ENCODE measurements at places on chromosomes 1 and 21.

- no peak for DNase-seq
These were observed 54.6 kb downstream of the S100B start for GRCh38 chr21:46550116-46550941.

- DNase-seq, result no peak
These were observed 206.6 kb downstream of the APP start for GRCh38 chr21:25964015-25964414.

- no peak for DNase-seq
These were observed 10.1 kb downstream of the RAB7B start for GRCh38 chr1:205993068-205993467.

GRCh38 chr1:109887884-109888283 lies 22.8 kb upstream of the CSF1 start:
- no peak for DNase-seq

- DNase-seq, result no peak
These were observed 44.6 kb downstream of the SLX9 start for GRCh38 chr21:44984428-44984791.

DNA sequence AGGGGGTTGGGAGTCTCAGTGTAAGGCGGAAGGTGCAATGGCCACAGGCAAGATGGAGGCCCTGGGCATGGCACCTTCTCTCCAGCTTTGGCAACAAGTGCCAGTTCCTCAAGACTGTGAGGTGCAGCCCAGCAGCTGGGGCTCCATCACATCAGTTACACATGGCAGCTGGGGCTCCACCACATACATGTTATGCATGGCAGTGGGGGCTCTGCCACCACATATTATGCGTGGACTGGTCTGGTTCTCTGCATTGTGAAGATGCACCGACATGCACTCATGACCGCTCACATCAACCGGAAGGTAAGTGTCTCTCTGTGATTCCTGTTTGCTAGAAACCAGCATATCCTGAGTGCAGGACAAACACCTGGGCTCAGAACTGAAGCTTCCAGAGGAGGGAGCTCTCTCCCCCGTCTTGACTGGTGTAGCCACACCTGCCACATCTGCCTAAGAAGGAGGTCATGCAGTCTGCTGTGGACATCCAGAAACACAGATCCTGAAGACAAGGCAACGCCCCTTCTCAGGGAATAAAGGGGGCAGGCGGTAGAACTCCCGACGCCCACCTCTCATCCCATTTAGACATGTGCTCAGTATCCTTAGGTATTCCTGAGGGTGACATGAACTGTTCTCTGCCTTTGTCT lies 104.1 kb upstream of the TMPRSS2 start:
- DNase-seq, result peak; percentile 46

GRCh38 chr1:162157469-162157868 lies 88.0 kb downstream of the NOS1AP start:
- no peak for DNase-seq

- DNase-seq, result no peak
These were observed 101.7 kb downstream of the ADSS2 start for GRCh38 chr1:244350027-244350426.
